ENCODE measurements at places on chromosomes 7 and 10. TPM values are rescaled to one million over a fixed set of nuclear protein-coding genes. Genes with fewer than 3 reads are reported as not detected.

- no peak for DNase-seq
Measured at GRCh38 chr7:80662252-80662651, 23.8 kb downstream of the CD36 start.

GRCh38 chr7:124784879-124785818, 19.6 kb upstream of the GPR37 start:
- peak; percentile 34 for DNase-seq

GRCh38 chr7:92758796-92759431, 77.5 kb downstream of the CDK6 start:
- no peak for DNase-seq

GRCh38 chr7:128059143-128059988, 28.1 kb upstream of the LRRC4 start:
- no peak for DNase-seq

DNA sequence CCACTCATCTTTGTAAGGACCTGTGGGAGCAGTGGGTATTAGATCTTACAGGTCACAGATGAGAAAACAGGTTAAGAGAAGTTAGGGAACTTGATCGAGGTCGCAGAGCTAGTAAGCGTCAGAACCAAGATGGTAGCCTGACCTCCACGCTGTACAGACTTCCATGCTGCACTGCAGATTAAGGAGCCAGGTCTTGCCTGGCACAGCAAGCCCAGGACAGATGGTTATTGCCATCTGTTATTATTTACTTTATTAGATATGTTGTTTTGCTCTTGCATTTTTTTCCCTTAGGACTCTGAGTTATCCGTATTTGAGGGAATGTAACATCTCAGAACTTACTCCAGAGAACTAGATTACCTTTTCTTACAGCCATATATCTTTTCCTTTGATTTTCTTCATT, 147.2 kb downstream of the NSUN6 start:
- no peak for DNase-seq

DNA sequence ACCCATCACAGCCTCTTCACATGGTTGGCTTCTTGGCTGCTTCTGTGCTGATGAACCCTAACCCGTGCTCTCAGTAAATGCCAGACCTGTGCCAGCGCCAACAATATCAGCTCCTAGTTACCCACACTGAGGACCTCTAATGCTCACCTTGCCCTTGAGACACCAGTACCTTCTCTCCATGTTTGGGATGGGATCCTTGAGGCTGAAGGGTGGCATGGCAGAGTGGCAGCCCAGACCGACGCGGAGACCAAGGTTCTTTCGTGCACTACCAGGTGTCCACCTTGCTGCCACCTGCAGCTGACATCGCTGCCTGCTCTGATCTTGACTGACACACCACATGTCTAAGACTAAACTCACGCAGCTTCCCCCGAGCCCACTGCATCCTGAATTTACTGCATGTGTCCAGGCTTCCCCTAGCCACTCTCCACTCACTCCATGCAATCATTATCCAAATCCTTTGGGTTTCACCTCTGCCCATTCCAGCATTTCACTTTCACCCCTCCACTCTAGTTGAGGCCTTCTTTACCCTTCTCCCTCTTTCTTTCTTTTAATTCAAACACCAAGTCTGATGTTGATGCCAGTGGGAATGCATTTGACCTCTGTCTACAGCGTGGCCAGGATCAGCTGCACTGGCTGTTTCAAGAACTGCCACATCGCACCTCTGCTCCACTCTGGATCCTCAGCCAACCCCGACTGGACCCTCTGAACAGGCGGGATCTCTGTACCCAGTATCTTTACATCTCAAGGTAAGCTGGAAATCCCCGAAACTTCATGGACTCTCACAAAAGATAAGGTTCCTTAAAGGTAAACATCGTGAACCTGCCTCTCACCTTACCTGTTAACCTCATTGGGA, 294.9 kb downstream of the GLRX3 start:
- DNase-seq, result no peak

SEMA3E gene
- total RNA-seq, result not detected

LEP gene
- total RNA-seq, result under 0.01 TPM

TET1 gene
- total RNA-seq, result 2.4 TPM

DRGX gene
- total RNA-seq, result not detected
